OCI-LY7 (cell line): ENCODE measurements at places on chromosomes 12 and 14.

DNA sequence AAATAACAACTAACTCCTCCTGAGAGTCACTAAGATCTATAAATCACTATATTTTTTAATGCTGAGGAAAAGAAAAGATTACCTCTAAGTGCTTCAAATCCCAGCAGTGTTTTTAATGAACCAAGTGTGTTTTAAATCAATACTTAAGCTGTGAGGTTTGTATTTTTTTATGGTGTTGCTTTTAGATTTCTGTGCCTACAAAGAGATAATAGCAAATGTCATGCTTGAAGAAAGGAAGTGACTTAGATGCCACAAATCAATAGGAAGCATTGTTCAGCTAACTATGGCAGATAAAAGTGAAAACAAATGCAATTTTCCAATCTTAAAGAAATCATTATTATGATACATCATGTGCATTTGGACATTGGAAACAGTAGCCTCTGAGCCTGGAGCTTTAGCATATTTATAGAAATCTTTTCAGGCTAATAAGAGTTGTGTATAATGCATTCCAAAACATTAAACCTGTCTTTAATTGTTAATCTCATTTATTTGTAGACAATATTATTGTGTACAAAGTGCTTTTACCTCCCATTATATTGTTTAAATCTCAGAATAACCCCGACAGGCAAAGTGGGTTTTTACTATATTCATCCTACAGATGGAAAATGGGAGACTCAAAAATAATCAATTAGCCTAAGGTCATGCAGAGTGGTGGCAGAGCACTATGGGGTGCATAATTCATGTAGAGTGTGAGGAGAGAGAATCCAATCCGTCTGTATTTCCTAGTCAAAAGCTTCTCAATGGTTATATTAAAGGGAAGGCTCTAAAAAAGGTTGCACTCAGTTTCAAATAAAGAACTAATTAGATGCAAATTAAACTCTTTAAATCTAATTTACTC lies 486.2 kb downstream of the NAV3 start:
- DNase-seq = no peak

DNA sequence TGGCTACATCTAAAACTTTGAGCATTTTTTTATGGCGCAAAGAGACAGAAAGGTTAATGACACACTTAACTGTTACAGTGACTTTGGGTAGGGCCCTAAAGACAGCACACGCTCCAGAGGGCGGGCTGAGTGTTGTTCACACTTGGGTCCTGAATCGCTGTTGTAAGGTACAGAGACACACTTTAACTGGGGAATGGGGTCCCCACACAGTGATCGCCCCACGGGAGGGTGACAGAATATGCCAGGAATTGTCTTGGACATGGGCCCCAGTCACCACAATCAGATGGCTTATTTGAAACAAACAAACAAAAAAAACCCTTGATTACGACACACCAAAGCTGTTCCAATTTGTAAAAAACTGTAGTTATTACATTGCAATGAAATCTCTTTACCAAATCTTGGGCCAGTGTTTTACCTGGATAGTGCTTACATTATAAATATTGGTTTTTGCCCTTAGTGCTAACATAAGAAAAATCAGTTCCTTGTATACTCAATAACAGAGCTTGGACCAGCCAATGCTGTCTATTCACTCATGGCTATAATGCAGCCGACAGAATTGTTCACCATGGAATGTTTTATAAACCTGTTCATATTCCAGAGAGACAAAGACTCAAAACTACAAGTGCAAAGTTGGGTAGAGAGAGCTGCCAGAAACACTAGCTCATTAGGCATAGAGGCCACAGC lies 28.3 kb downstream of the KCTD10 start:
- DNase-seq = no peak

- DNase-seq = no peak
Observed at GRCh38 chr12:13539051-13539450, 342.5 kb downstream of the EMP1 start.

- no peak for DNase-seq
Observed at GRCh38 chr12:3035815-3036702, 41.1 kb upstream of the TSPAN9 start.

- DNase-seq = peak; percentile 72
Observed at GRCh38 chr14:91138511-91139359, 24.9 kb downstream of the DGLUCY start.
